Activated CD4-positive, alpha-beta T cell treated with anti-CD3 and anti-CD28 coated beads, Interleukin-2, amount 50 U/mL, for 1 hour (primary cell): ENCODE measurements at places on chromosomes 6 and 20.

DNA sequence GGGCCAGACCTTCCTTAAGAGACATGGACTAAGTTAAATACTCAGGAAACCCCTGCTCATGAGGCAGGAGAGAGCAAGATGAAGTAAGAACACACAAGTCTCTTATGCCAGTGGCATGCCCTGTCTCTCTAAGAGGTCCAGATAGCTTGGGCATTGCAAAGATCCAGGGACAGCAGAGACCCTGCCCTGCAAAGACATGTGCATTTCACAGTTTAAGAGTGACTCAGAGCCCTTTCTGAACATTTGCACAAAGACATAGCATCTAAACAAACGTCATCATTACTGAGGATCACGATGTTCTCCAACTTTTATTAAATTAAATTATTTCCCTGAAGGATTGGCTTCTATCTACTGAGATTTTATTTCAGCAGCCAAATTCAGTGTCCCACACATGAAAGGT is 230.5 kb upstream of the RIN2 start:
- no peak for DNase-seq

GRCh38 chr6:47061309-47062300 is 19.5 kb upstream of the ADGRF1 start:
- DNase-seq: no peak

- no peak for DNase-seq
Measured at GRCh38 chr6:3278691-3279090, 19.9 kb downstream of the PSMG4 start.

DNA sequence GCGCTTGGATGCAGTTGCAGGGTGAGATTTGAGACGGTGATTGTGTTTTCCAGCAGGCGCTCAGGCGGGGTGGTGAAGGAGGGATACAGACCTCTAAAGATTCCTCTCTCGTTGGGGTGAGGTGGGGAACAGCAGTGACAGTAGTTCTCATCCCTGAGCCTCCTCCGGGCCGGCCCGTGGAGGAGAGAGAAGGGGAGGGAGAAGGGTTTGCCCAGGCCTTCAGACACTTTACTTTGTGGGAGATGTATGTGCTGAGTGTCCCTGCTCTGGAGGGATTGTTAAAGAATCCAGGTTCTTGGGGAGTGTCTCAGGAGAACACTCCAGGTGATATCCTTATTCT is 41.0 kb downstream of the PSMB9 start:
- DNase-seq: no peak

DNA sequence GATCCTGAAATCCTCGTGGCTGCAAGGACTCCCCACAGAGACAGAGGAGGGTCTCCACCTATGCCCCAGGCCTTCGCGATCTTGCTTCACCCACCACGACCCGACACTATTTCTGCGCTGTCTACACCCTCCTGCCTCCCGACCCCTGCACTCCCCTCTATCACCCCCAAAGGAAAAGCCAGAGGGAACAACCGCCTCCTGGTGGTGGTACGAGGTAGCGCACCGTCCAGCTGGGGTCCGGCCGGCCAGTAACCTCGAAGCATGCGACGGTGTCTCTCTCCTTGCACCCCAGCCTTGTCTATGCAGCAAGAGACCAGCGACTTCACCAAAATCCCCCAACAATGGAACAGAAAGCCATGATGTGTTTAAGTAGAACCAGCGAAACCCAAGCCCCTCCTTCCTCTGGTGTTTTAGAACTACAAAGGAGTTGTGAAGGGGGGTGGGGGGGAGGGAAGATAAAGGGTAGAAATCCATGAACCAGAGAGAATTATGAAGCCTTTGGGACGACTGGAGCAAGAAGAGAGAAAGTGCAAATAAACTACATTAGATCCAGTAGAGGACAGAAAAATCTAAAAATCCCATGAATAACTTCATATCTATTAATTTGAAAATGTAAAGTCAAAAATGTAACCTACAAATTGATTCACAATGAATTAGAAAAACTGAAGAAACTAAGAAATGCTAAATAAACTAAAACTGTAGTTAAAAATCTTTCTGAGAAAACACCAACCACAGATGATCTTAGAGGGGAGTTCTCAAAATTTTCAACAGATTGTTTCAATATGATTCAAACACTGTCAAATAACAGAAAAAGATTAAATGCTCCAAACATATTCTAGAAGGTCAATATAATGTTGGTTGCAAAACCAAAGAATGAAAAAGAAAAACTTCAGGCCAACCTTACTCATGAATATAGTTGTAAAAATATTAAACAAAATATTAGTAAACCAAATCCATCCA is 168.0 kb downstream of the CDK19 start:
- no peak for DNase-seq

GRCh38 chr6:138188278-138188941 is 26.7 kb downstream of the ARFGEF3 start:
- no peak for DNase-seq

- DNase-seq: no peak
Measured at GRCh38 chr6:100346828-100347227, 117.9 kb downstream of the SIM1 start.

- no peak for DNase-seq
Measured at GRCh38 chr6:53679446-53679933, 13.9 kb upstream of the KLHL31 start.

GRCh38 chr6:75849329-75850025 is 100.4 kb downstream of the MYO6 start:
- DNase-seq: no peak

GRCh38 chr20:41769592-41770018 is 151.4 kb upstream of the CHD6 start:
- DNase-seq: no peak

- DNase-seq: no peak
Measured at GRCh38 chr20:49394264-49394663, 88.2 kb downstream of the KCNB1 start.

DNA sequence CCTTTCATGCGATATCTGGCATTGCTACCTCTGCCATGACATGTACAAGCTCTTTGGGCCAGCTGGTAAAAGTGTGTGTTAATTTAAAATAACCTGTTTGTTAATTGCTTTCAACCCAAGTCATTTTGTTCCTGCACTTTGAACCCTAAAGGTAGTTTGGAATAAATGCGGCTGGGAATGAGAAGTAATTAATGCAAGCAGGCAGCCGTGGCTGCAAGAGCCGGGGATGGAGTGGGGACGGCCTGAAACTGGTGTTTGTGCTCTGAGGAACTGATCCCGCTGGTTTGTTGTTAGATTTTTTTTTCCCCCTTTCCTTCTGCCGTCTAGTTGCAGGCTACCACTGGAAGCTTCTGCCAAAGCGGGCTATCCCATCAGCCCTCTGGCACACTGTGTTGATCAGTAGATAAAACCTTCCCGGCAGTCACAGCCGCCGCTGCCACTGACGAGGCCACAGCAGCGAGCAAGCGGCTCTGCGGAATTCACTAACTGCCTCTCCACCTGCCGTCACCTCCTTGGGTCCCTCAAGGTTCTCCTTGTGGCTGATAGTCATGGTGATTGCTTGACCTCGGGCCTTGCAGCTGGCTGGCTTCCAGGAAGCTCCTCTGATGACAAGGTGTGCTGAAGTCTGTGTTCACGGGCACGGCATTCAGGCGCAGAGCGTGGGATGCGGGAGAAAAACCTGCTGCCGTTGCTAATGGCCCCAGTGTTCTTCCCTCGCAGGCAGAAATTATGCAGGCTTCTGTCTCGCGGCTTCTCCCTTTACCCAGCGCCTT is 315.9 kb downstream of the TFAP2A start:
- no peak for DNase-seq

GRCh38 chr6:2589171-2589661 is 161.5 kb downstream of the MYLK4 start:
- DNase-seq: no peak

DNA sequence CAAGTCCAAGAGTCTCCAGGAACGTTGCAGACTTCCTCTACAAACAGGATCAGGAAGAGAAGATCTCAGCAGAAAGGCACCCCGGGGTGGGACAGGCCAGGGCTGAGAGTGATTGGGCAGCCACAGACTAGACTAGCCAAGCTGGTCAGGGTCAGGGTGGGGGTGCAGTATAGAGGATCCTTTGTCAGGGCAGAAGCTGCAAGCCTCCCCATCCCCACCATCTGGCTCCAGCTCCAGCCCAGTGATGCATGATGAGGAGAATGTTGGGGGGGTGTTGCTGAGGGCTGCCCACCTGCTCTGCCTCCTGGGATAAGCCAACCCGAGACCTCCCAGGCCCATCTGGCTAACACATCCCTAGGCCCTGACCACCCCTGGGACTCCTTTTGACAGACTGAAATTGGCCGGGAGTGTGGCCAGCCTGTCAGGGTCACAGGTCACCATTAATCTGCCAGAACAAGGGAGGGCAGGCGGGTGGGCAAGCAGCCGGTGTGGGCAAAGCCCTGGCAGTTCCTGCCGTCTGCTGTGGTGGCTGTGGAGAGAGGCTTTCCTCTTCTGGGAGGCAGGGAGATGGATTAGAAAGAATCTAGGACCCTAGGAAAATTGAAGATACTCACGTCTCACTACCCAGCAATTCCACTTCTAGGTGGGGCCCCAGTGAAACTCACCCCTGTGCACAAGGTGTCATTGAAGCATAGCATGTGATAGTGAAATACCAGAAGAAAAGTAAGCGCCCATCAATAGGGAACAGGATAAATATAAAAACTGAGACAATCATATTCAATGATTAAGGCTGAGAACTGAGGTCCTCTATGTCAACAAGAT is 22.1 kb upstream of the SNTA1 start:
- no peak for DNase-seq

DNA sequence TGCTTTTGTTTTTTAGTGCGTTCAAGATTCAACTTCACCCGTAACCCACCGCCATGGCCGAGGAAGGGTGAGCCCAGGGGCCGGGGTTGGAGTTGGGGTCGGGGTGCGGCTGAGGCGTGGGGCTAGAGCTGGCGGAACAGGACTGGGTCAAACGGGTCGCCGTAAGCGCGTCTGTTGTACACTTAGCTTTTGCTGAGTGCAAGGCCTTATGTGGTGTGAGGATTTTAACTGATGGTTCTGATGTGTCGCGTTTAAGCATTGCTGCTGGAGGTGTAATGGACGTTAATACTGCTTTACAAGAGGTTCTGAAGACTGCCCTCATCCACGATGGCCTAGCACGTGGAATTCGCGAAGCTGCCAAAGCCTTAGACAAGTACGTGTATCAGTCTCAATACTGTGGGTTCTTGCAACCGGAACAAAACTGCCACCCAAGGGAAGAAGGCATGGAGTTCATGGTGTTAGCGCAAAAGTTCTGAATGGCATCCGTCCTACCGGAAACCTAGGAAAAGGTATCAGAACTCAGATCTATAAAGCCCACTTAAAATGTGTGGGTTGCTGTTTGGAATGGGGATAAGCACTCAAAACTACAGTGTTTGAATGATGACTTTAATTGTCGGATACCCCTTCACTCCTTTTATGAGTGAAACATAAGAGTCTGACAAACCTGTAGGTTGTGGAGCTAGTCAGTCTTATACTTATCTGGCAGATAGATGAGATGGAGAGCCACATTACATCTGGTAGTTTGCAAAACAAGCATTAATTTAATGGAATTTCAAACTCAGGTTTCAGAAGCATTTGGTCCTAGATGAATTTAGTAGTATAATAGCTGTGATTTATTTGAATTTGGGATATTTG is 574 bp downstream of the RPS12 start:
- DNase-seq: no peak

DNA sequence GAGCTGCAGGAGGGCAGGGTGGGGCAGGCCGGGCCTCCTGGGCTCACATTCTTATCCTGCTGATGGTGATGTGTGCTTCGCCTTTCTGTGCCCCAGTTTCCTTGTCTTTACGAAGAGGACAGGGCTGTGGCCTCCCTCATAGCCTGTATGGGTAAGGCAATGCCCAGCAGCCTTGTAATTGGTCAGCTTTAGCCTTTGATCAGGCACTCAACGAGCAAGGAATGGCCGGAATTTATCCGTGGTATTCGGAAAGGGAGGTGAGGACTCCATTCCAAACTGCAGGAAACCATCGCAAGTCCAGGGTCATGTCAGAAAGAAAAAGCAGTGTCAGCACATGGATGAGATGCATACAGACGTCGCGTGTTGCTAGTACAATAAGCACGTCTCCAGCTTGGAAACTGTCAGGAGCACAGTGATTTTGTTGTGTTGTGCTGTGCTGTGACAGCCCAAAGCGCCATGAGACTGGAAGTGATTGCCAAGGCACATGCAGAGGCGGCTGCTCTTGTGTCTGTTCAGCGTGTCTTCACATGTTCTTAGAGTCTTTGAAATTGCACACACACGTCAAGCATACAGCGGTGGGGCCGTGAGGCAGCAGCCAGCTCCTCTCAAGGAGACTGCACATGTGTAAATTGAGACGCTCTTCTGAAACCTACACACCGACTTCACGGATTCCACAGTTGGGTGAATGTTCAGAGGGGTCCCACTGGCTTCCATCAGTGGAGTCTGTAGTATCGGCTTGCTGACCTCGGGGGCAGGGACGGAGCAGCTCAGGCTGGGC is 6.2 kb downstream of the SS18L1 start:
- no peak for DNase-seq

DNA sequence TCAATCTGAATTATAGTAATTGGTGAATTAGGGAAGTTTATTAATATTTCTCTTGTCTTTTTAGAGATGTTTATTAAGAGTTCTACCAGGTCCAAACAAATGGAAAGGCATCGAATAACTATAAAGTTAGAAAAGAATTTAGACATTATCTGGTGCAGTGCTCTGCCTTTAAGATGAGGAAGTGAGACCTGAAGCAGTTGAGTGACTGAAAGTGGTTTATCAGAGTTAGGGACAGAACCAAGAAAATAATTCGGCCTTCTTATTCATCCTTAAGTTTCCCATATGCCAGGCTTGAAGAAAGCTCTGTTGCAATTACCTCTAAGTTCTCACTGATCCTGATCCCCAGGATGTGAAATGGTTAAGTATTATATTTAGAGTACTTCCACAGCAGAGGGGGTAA is 94.2 kb upstream of the FLRT3 start:
- DNase-seq: no peak

- no peak for DNase-seq
Measured at GRCh38 chr20:21219686-21220085, 83.4 kb upstream of the XRN2 start.

- DNase-seq: no peak
Measured at GRCh38 chr20:60249436-60249835, 291.2 kb downstream of the CDH26 start.

DNA sequence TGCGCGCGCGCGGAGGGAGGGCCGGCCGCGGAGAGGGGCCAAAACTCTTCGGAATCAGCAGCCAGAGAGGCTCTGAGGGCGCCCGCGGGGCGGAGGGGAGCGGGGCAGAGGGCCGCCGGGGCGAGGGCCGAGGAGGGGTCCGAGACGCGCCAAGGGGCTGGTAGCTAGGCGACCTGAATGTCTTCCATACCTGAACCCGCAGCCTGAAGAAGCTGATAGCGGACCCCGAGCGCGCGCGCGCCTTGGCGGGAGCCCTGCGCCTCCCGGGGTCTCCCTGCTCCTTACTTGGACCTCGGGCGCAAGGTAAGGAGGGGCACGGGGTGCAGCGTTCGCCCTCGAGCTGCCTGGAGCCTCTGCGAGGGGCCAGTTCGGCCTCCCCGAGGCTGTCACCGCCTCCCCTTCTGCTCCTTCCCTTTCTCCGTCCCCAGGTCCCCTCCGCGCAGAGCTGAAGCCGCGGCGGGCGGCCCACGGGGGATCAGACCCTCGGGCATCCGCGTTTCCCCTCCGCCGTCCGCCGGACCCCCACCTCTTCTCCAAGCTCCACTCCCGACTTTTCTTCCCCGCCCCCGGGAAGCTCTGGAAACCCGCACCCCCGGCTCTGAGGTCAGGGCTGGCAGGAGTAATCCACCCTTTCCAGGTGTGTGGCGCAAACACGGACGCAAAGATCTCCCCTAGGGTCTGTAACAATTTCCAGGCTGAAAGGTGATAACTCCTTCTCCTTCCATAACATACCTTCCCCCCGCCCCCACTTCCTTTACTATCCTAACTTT is 13.1 kb upstream of the DEK start:
- no peak for DNase-seq

- DNase-seq: no peak
Measured at GRCh38 chr6:165571068-165571682, 91.9 kb downstream of the PDE10A start.

- no peak for DNase-seq
Measured at GRCh38 chr6:40253420-40253819, 319.2 kb upstream of the MOCS1 start.
